NCI-H1417 (cell line): ENCODE measurements at places on chromosomes 1 and 21.

DNA sequence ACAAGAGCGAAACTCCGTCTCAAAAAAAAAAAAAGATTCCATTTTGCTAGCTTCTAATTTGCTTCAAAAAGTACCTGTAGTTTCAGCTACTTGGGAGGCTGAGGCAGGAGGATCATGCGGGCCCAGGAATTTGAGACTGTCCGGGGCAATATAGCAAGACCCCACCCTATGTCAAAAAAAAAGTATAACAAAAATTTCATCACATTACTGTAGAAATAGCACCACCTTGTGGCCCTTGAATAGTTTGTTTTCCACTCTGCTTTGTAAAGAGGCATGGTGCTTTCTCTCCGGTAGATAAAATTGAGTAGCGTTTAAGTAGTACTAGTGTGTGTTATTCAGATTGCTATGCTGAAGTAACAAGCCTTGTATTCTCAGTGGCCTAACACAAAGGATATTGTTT lies 18.2 kb upstream of the MSTO1 start:
- peak; percentile 90 for DNase-seq

DNA sequence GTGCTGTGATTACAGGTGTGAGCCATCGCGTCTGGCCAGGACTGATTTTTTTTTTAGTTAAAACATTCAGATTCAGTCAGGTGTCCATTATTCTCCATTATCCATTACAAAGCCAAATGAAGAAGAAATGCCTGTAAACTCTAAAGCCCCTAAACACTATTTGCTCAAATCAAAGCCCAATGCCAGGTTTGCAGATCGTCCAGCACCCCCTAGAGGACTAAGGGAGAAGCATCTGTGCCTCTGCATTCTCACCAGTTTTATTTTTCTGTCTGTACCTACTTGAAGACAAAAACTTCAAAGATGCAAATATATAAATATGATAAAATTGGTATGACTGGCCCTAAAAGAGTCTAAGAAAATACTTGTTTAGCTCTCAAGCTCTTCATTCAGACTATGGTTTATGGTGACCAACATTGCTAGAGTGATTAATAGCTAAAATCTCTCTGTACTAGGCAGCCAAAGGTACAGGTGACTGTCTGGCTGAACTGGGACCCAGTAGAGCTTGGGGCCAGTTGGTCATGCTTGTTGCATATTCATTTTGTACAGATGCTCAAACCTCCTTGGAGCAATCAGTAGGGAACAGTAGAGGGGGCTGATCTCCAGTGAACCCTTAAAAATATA lies 138.4 kb downstream of the SYT2 start:
- DNase-seq = no peak

DNA sequence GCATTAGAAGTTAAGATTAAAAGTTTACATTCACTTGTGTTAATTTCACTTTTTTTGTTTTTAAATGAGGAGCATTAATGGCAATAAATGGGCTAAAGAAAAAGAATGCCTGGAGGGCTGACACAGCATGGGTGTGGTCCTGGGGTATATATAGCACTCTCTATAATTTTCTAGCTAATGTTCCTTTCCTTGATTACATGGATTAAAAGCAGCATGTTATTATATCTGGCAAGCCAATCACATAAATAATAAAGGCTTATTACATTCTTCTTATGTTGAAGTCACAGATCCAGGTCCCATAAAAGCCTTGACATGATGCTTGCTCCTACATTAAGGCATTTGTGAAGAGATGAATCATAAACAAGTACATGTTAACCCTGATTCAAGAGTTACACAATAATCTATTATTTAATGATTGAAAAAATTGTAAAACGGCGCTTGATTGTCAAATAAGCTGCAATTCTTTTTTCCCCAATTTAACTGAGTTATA lies 91.4 kb downstream of the LYPLAL1 start:
- peak; percentile 92 for DNase-seq

- DNase-seq = no peak
Observed at GRCh38 chr1:236024641-236025040, 40.2 kb downstream of the NID1 start.

- DNase-seq = no peak
Observed at GRCh38 chr1:149963358-149963757, 26.7 kb upstream of the MTMR11 start.

DNA sequence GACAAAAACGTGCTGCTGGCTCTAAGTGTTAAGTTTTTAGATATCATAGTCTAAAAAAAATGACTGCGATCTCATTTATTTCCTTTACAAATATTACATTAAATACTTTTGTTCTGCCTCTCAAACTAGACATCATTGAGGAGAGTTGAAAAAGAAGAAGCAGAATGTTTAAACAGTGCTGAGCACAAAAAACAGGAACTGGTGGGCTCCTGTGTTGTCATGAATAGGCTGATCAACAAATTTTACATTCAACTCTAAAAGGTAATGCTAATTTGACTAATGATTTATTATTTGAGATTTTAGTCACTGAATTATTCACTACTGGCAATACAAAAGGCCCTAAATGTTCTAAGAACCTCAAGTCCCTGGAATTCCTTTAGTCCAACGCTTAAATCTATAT lies 66.1 kb downstream of the GPATCH2 start:
- DNase-seq = no peak

DNA sequence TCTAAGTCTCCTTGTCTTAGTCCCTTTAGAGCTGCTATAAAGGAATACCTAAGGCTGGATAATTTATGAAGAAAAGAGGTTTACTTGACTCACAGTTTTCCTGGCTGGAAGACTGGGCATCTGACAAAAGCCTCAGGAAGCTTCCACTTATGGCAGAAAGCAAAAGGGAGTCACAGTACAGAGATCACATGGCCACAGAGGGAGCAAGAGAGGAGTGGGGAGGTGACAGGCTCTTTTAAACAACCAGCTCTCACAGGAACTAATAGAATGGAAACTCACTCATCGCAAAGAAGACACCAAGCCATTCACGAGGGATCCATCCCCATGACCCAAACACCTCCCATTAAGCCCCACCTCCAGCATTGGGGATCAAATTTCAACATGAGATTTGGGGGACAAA lies 68.8 kb downstream of the DDAH1 start:
- no peak for DNase-seq
